NCI-H2029 (cell line): ENCODE measurements at places on chromosomes 1 and 21.
A peak's percentile ranks its signal among the peaks of the same experiment; 100 is the strongest.

- no peak for DNase-seq
These were observed 23.0 kb upstream of the ITLN1 start for GRCh38 chr1:160907976-160908375.

GRCh38 chr1:101942516-101943193, 54.1 kb downstream of the OLFM3 start:
- no peak for DNase-seq

DNA sequence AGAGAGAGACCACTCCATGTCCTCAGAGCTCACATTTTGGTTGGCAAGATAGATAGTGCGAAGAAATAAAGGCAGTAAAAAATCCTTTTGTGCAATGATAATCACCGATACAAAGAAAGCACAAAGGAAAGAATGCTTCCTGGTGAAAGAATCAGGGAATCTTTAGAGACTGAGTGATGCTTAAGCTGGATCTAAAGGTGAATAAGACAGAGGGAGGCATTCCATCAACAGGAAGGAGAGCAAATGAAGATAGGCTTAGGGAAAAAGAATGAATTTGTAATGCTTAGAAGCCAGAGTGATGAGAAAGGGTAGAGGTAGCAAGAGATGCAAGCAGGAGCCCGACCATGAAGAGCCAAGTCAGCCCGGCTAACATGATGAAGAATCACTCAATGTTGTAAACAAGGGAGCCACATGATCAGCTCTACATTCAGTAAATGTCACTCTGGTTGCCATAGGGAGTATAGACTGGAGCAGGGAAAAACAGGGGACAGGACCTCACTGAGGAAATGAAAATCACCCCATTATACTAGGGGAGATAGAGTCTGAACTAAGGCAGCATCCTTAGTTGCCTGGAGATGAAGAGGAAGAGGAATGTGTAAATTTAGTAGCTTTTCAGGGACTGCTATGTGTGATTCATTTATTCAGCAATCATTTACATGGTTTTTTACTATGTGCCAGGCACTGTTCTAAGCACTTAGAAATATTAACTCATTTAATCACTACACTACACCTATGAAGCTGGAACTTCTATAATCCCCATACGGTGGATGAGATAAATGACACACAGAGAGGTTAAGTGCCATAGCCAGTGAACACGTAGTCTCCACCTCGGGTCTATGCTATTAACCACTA, 402.6 kb upstream of the NFIA start:
- DNase-seq: no peak

DNA sequence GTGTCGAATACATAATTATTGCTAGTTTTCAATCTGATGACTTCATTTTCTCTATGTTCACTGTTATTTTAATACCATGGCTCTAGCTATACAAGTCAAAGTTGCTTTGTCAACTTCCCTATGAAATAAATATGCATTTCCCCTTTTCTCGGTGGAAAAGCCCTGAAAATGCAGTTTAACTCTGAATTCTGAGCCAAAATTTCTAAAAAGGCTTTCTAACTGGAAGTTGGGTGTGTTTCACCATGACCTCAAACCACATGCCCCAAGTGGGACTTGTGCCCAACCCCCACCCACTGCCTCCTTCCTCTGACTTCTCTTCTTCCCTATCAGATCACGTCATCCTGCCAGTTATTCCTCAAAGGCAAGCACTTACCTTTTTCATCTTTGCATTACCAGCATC, 8.9 kb downstream of the MKNK1 start:
- no peak for DNase-seq

DNA sequence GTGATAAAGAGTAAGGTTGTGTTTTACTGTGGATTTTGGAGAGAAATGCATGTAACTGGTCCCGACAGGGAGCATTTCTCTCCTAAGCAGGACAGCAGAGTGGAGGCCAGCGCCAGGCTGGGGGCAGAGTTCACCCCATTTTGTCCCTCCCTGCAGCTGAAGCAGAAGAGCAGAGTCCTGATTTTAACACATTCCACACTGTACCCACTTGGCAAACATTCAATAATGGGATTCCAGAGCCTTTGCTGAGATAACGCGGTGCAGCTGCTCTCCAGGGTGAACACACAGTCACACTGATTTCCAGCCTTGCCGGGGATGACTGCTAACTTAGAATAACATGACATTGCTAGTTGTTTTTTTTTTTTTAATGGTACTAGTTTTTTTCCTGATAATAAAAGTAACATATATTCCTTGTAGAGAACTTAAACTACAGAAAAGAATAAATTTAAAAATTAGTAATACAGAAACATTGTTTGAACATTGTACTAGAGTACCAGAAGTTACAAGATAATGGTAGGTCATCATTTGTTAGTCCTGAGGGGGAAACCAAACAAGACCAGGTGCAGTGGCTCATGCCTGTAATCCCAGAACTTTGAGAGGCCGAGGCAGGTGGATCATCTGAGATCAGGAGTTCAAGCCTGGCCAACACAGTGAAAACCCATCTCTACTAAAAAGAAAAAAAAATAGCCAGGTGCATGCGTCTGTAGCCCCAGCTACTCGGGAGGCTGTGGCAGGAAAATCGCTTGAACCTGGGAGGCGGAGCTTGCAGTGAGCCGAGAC, 77.2 kb downstream of the SCCPDH start:
- no peak for DNase-seq

GRCh38 chr21:15543473-15543872, 186.3 kb upstream of the USP25 start:
- no peak for DNase-seq

DNA sequence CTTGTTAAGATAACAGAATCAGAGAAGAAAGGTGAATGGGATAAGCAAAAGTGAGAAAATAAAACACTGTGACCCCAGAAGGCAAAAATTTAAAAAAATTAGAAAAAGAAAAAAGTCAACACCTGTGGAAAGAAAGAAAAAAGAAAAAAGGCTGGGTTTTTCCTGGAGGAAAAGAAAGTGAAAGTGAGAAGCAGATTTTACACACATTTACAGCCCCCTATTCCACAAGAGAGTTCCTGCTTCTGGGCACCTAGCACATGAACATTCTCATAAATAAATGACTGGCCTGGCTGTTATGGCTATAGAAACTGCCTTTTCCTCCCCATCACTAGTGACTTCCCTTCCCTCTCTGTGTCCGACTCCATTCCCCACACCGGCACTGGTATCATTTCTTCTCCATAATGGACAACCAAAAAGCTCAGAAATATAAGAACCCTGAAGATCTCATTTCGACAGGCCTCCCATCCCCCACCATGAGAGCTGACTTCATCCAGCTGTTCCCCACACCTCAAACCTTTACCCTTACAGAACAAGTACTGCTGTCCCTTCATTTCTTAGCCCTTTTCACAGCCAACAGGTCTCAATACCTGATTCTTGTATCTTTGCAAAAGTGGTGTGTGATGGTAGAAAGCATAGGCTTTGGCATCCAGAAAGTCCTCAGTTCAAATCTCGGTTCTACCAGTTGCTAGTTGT, 12.6 kb downstream of the MTF1 start:
- no peak for DNase-seq

GRCh38 chr1:9249534-9250410, 15.2 kb downstream of the H6PD start:
- DNase-seq: no peak

- peak; percentile 64 for DNase-seq
These were observed 19.7 kb upstream of the RBBP5 start for GRCh38 chr1:205141236-205142101.

GRCh38 chr1:236132420-236133046, 9.8 kb upstream of the GPR137B start:
- DNase-seq: no peak
